Adrenal gland (tissue), 19 donors: ENCODE measurements at places on chromosomes 13 and 19. TPM values are rescaled to one million over a fixed set of nuclear protein-coding genes. Genes with fewer than 3 reads are reported as not detected.

CYP4F11 gene
- 2.8 TPM for polyA plus RNA-seq

PSG6 gene
- polyA plus RNA-seq = not detected

NUMBL gene
- polyA plus RNA-seq = 3.2 TPM

CFD gene
- polyA plus RNA-seq = 47.8 TPM

ASF1B gene
- 1.6 TPM for polyA plus RNA-seq

ZNF708 gene
- 5.8 TPM for polyA plus RNA-seq

ZNF428 gene
- polyA plus RNA-seq = 148 TPM

GRK1 gene
- not detected for polyA plus RNA-seq

EID2B gene
- polyA plus RNA-seq = 3.8 TPM

PRTN3 gene
- 0.40 TPM for polyA plus RNA-seq

ZFP36 gene
- polyA plus RNA-seq = 113 TPM

CGB5 gene
- not detected for polyA plus RNA-seq

ATCAY gene
- polyA plus RNA-seq = 1.6 TPM

ZNF439 gene
- 6.3 TPM for polyA plus RNA-seq

PRODH2 gene
- polyA plus RNA-seq = not detected

IL27RA gene
- 1.6 TPM for polyA plus RNA-seq

HCN2 gene
- polyA plus RNA-seq = 1.1 TPM

KLF16 gene
- 2.0 TPM for polyA plus RNA-seq

LSM14A gene
- 91.0 TPM for polyA plus RNA-seq
